Activated CD4-positive, alpha-beta T cell treated with anti-CD3 and anti-CD28 coated beads for 24 hours (primary cell): ENCODE measurements at places on chromosomes 16 and 17.

DNA sequence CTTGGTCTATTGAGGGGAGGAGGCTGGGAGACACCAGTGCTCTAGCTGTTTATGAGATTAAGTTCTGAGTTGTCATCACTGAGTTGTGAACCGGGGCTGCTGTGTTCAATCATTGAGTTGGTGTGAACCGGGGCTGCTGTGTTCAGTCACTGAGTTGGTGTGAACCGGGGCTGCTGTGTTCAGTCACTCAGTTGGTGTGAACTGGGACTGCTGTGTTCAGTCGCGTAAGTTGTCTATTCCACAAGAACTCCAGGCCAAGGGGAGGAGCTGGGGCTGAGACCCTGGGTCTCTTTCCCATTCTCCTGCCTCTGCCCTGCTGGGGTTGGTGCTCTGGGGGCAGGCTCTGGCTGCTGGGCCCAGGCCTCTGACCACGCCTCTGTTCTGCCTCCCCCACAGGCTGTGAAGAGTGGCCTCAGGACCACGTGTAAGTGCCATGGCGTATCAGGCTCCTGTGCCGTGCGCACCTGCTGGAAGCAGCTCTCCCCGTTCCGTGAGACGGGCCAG, 24.5 kb downstream of the WNT9B start:
- DNase-seq: no peak

GRCh38 chr16:53898993-53899392, 195.0 kb downstream of the FTO start:
- no peak for DNase-seq

- no peak for DNase-seq
These were observed 35.2 kb downstream of the PLXDC1 start for GRCh38 chr17:39116224-39116623.

DNA sequence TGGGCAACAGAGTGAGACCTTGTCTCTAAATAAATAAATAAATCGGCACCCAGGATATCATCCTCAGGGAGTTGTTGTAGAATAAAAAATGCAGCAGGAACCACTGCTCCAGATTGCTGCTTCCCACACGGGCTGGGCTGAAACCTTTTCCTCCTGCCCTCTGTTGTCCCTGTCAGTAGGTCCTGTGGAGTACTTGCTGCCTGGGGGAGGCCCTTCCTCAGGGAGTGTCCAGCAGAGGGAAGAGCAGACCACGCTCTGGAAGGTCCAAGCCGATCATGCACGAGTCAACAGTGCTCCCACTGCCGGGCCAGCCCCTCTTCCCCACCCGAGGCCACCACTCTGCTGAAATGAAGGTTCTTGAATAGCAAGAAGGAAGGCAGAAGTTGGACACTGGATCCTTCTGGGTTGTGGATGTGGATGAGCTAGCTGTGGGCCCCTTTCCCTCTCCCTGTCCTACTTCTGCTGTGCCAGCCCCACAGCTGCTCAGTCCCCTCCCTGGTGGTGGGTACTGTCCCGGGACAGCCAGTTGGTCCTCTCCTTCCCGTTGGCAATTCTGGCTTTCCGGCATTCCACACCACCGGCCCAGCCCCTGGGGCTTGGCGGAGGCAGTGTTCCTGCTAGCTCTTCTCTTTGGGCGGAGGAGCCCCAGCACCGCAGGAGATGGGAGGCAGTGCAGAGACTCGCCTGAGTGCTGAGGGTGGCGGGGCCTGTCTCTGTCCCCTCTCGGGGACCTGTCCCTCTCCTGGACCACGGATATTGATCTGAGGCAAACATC, 10.8 kb downstream of the CDK5R1 start:
- no peak for DNase-seq

DNA sequence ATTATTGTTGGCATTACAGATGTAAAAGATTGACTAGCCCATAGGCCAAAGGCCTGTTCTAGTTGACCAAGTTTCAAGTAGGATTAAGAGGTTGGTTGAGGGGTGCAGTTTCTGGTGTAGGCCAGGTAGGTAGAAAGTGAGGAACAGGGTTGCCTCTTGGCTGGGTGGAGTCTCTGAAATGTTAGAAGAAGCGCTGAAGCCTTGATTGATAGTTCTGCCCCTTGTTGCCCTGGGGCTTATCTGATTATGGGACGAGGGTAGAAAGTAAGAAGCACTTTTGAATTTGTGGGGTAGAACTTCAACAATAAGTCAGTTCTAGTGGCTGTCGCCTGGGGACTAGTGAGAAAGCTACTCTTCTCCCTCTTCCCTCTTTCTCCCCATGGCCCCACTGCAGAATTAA, 6.2 kb downstream of the BCL6B start:
- DNase-seq: no peak

DNA sequence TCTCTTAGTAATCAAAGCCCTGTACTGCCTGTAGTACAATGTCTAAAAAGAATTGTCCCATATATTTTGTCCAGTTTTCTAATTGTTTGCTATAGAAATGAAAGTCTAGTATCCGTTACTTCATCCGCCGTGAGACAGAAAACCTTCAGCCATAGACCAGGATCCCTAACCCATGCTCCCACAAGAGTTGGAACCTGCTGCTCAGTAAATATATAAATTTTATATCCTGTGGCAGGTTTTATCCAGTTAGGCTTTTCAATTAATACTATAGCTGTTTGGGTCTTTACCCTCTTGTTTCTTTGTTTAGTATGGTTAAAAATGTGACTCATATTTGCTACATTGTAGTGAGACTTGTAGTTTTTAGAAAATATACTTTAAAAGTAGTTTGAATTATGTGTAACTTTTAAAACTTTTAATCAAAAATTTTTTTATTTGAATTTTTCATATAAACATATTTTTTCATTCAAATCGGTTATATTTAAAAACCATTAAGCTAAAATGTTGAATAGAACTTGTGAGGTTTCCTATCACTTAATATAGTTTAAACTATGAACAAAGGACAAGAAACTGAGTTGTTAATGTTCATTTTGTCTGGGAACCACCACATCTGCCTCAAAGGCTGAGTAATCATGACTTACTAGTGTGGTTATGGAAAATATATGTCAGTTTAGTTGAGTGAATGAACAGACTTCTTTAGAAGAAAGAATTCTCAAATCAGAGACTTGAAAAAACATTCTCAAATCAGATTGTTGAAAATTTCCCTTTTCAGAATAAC, 54.8 kb downstream of the VMP1 start:
- DNase-seq: no peak
